ENCODE measurements at places on chromosomes 7 and 10.

DNA sequence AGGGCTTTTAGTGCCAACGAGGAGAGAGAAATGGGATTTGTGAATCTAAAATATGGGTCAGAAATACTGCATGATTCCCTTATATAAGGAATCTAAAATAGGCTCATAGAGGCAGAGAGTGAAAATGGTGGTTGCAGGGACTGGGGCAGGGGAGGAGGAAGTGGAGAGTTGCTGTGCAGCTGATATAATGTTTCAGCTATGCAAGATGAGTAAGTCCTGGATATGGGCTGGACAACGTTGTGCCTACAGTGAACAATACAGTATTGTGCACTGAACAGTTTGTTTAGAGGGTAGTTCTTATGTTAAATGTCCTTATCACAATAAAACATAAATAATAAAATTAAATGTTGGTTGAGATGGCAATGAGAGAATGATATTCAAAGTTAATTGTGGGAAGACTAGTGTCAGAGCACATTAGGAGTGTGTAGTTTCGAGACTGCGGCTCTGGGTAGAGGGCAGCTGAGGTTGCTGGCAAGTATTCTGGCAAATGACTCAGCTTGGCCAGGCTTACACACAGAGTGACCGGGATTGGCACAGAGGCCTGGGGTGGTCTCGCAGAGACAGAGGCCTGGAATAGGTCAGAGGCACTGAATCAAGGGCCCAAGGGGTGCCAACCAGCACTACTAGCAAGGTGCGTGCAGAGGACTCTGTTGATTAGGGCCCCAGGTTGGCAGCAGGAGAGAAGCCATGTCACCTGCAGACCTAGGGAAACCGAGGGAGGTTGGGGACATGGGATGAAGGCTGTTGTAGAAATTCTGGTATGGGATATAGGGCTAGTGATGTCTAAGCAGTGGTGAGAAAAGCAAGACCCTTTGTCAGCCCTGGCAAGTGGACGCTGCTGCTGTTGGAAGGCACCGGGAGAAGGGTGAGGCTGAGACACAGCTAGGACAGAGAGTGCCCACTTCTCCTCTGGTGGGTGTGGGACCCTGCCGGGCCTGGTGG lies 2.8 kb upstream of the DEPP1 start:
- peak; percentile 64 for DNase-seq

DNA sequence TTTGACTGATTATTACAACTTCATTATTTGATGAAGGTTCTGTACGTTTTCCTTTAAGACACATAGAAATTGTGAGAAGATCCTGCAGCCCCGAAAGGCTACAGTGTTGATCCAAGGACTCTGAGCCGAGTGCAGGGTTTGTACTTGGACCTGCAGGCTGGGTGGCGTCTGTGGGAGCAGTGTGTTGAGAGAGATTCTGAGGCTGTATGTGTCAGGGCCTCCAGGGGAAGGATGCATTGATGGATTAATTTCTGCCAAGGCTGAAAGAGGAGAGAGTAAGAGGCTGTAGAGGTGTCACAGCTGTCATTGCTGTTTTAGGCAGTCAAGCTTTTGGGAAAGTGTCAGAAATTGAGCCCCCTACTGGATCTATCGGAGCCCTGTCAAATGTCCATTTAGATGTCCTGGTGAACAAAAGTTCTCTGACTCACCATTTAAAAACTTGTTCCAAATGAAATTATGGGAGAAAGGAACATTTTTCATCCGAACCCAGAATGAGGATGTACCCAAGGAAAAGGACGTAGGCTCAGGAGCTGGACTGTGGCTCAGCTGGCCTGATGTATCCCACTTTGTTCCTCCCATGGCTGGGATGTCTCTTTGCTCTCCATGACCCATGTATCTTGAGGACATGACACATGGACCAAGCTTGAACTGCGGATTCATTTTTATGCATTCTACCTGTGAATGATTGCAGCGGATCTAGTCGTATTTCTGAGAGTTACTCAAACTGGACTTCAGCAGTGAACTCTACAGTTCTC lies 102.2 kb downstream of the TCF7L2 start:
- DNase-seq: no peak

GRCh38 chr7:67825356-67825755 lies 828.7 kb downstream of the TYW1 start:
- DNase-seq: no peak

DNA sequence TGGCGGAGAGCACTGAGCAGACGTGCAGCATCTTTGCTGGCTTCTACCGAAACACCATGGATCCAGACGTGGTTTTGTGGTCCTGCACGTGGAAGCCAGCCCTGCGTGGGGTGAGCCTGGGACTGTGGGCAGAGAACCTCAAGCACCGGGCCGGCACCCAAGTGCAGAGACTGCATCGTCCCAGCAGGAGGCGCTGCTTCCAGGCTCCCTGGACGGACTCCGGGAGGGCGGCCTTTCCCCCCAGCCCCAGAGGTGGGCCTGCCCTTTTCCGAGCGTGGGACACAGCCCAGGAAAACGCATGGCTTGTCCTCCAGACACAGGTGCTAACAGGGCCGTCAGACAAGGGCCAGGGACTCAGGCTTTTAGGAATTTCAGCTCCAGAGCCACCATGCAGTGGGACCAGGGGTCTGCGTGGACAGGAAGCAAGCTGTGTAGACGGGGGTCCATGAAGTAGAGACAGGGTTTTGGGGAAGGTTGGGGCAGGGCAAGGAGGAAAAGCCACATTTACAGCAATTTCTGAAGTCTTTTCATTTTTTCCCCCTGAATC lies 303.9 kb downstream of the WDR37 start:
- peak; percentile 77 for DNase-seq

DNA sequence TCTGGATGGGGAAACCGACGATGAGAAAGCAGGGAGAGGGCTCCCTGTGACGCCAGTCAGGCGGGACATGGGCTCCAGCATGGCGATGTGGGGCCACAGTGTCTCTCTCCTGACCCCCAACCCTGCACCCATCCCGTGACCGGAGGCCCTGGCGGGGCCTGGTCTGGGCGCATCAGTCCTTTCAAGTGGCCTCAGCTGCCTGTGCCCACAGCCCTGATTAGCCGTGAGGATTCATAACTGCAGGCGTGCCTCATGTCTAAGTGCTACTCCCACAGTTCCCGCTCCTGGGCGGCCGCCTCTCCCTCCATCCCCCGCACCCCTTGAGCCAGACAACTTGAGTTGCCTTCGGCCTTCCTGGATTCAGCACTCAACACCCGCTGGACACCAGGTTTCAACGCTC lies 240.8 kb downstream of the ELFN1 start:
- no peak for DNase-seq

GRCh38 chr7:75631711-75632110 lies 107.0 kb downstream of the HIP1 start:
- DNase-seq: no peak

Data from suprapubic skin (tissue), 4 donors.